ENCODE measurements at places on chromosomes 4 and X.

- DNase-seq = no peak
Measured at GRCh38 chrX:30618160-30618765, 35.0 kb upstream of the GK start.

DNA sequence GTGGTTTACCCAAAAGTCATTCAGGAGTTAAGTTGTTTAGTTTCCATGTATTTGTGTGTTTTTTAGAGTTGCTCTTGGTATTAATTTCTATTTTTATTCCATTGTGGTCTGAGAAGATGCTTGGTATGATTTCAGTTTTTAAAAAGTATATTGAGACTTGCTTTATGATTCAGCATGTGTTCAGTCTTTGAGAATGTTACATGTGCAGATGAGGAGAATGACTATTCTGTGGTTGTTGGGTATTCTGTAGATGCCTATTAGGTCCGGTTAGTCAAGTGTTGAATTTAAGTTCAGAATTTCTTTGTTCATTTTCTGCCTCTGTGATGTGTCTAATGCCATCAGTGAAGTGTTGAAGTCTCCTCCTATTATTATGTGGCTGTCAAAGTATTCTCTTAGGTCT, 249.4 kb downstream of the ARHGAP10 start:
- DNase-seq = no peak

GRCh38 chrX:44101281-44101680, 128.1 kb upstream of the NDP start:
- DNase-seq = no peak

DNA sequence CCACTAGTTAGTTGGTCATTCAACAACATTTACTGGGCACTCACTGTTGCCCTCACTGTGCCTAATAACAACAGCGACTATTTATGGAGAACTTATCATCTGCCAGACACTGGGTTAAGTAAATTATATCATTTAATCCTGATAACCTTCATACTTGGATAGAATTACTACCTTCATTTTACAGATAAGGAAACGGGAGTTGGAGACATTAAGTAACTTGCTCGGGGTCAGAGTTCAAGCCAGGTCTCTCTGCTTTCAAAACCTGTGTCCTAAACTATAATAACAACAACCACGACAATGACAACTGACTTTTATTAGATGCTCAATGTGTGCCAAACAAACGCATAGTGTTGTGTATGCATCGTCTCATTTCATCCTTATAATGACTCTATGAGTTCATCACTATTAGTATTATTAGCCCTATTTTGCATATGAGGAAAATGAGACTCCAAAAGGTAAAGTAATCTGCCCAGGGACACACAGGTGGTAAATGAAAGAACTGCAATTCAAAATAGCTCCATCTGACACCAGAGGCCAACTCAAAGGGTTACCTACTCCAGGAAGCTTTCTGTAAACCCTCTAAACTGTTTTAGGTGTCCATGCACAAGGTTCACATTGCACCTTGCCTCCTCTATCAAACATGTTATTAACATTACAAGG, 98.4 kb upstream of the ACSL4 start:
- DNase-seq = no peak

DNA sequence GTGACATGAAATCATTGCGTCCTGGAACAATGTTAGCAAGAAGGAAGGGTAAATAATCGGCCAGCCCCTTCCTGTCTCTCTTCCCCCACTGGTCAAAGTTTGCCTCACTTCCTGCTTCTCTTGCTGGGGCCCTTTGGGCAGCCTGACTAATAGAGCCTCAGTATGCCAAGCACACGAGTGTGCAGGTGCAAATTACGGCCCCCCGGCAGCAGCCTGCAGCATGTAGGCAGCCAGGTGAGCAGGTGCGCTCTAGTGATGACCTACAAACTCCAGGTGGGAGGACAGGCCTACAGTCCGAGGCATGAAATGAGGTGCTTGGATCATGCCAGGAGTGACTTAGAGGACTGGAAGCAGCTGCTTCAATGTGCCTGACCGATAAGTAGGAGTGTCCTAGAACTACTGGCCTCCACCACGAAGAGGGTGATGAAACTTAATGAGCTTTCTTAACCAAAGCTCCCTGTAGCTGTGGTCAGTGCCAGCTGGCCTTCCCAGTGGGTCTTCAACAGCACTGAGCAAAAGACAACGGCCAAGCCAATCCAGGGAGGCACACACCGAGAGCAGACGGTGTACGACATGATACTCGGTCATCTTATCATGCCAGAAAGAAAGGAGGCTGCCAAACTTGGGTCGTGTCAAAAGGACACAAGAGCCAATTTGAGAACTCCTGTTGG, 26.1 kb upstream of the FAT1 start:
- no peak for DNase-seq

DNA sequence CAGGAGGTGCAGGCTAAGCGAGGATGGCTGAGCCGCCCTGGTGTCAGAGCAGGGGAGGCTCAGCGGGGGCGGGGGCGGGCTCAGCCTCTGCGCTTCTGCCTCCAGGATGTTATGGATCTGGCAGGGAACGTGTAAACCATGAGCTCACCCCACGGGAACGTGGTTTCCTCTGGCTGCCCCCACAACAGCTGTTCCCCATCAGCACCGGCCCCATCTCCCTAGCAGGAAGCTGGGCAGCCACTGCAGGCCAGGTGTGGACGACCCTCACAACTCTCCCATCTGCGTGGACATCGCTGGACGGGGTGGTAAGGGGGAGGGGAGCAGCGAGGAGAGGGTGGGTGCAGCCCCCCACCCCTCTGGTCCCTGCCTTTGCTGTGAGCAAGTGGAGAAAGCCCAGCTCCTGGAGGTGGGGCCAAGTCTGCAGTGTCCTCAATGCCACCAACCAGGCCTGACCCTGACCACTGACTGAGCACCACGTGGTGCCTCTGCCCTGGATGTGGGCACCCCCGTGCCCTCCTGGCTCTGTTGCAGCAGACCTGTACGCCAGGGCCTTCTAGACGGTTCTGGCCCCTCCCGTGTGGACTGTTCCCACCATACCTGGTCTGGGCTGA, 28.1 kb upstream of the SPON2 start:
- no peak for DNase-seq

DNA sequence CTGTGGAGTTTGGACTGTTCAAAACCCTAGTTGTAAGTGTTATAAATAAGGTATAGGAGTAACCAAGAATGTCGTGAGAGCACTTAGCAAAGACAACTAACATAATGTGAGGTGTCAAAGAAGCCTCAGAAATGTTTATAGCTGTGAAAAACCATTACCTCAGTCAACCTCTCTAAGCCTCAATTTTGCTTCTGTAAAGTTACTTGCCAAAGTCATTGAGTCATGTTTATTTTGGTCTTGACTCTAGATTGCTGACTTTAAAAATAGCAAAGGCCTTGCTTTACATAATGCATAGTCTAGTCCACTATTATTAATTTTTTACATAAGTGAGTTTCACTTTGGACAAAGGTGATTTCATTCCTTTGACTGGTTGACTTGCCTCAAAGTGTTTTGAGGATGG, 257.6 kb upstream of the CXXC4 start:
- no peak for DNase-seq

DNA sequence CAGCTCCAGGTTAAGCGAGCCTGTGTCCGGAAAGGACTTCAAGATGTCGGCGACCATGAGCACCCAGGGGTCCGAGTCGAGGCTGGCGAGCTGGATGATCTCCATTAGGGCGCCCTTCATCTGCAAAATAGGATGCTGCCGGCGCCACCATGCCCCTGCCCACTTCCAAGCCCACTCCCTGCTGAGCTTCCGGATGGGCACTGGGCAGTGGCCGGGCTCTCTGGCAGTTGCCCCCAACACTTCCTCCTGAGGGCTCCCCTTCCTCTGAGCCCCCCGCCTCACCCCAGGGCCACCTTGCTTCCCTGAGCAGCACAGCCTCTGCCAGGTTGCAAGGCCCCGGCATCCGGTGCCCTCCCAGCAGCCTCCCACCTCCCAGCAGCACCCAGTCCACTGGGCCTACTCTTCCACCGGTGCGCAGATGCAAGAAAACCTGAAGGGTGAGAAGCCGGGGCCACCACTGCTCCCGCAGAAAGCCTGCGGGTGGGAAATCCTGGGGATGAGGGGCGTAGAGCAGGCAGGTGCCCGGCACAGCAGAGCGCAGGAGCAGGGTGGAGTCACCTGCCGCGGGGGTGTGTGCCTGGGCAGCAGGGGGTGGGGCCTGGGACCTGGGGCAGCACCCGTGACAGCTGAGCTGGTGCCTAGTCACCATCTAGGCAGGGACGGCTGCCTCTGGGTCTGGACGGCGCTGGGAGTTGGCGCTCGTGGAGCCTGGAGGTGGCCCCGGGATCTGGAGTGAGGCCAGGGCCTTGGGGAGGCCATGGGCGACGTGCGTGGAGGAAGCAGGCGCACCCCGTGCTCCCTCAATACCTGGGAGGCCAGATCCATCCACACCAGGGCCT, 17.0 kb downstream of the NELFA start:
- DNase-seq = no peak

GRCh38 chr4:140617499-140618248, 48.9 kb upstream of the UCP1 start:
- no peak for DNase-seq

DNA sequence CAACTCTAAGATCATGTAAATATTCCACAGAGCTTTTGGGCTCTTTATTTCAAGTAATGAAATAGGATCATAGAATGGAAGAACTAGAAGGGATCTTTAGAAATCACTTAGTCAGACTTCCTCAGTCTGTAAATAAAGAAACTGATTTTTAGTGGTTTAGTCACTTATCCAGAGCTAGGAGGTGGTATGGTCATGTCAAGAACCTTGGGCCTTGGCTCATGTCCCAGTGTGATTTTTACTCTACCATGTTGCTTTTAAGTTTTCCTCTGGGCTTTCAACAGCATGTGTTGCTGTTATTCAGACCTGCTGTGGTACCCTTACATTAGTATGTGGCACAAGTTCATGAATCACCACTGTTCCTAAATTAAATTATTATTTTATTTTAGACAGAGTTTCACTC, 184.9 kb downstream of the FRAS1 start:
- DNase-seq = no peak

DNA sequence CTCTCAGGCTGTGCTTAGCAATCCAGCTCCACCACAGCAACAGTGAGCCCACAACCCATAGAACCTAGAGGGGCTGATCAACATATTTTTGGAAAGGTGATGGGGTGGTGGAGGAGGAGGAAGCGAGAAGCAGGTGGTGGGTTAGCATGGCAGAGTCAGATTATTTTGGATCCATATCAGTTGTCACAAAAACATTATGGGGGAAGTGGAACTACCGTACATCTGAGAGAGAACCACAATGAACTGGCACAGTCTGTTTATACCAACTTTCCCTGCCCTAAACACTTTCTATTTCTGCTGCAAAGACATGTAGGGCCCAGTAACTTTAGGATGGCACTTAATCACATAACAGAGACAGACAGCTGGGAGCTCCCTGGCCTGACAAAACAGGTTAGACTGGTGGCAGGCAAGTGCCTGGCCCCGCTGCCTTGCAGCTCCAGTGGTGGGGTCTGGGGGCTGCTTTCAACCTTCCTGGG, 4.3 kb downstream of the SLC9A7 start:
- DNase-seq = no peak

- no peak for DNase-seq
Measured at GRCh38 chrX:154432210-154432609, 3.7 kb downstream of the ATP6AP1 start.

DNA sequence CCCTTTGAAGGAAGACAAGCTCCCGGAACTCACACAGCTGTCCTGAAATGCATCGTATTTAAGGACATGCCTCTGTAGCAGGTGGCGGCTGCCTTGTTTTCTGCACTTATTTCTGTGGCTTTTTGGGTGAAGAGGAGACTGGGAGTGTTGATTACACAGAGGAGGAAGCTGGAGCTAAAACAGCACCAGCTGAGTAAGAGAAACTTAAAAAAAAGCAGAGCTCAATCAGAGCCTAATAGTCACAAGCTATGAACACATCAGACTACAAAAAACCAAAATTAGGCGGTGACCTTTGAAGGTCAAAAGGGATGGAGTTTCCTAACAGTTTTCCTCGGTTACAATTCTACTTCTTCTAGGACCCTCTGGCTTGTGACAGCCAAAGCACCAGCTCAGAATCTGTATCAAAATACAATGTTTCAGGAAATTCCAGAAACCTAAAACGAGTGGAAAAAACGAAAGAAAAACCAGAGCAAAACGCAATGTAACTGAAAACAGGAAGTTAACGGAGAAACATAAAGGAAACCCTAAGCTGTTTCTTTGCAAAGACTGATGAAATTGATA, 13.5 kb downstream of the PRKX start:
- DNase-seq = no peak

GRCh38 chrX:2592279-2592678, 91.5 kb upstream of the DHRSX start:
- DNase-seq = no peak

DNA sequence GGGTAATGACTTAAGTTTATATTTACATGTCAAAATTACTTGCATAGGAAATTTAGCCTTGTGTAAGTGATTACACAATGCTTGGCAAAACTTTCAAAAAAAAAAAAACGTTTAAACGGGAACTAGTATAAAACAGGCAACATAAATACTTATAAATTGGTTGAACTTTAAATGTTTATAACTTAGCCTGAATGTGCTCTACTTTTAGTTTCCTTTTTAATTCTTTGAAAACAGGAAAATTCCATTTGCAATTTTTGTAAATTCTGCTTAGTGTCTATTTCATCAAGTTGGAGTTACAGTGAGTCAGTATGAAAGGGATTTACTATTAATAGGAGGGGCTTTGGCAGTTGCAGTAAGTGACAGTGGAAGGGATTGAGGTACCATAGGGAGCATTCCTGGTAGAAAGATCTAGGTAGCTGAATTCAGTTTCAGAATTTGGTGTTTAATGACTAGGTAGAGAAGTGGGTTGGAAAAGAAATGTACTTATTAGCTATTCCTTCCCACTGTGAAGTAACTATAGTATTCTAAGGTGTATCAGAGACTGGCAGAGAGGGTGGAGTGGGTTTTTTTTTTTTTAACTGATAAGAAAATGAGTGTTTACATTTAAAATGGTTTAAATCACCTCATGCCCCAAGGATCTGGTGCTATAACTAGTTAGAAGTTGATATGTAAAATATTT, 2.8 kb downstream of the STAG2 start:
- DNase-seq = no peak

DNA sequence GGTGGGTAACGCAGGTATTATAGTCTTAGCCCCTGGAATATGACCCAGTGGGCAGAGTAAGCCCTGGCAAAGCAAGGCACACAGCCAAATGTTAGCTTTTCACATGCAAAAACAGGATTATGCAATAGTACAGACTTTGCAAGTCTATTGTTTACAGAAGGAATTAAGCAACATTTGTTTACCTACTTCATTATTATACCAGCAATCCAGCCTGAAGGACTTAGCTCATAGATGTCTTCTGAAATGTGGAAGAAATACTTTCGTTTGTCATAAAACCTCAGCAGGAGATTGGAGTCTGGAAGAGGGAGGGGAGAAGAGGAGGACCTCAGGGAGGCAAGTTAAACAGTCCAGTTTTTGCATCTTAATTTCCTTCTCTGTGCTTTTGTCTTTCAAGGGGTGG, 226.7 kb upstream of the CENPE start:
- DNase-seq = no peak

DNA sequence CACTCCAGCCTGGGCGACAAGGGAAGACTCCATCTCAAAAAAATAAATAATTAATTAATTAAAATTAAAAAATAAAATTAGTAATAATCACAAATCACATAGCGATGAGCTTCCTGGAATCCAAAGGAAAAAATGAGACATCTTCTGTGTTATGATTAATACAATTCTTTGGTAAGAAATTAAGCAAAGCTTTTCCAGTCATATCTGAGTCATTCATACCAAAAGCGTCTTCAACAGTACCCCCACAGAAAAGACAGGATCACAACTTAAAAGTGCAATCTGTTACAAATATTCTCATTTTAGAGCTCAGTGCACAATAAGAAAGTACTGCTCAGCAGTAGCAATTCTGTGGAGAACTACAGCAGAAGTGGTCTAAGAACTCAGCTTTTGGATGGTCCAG, 168.5 kb upstream of the MXRA5 start:
- no peak for DNase-seq

- DNase-seq = no peak
Measured at GRCh38 chr4:45063696-45064095, 337.3 kb upstream of the GNPDA2 start.
